ENCODE measurements at places on chromosomes 4 and X.

- no peak for DNase-seq
Observed at GRCh38 chrX:30589146-30589888, 11.8 kb upstream of the TASL start.

DNA sequence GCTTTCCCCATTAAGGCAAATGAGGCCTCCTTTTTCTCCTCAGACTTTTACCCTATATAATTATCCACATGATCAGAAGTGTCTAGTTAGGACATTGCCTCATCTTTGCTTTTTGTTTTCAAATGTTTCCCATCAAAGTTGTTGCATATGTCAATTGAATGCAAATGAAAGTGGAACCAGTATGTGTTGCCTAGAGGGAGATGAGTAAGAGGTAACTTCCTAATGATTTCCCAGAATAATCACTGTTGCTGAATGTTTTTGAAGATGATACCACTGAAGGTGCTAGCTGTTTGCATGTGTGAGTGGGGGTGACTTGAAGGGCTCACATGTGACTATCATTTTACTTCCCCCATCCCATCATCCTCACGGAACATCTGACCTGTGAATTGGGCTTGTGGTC lies 33.9 kb downstream of the PAK3 start:
- DNase-seq, result no peak

DNA sequence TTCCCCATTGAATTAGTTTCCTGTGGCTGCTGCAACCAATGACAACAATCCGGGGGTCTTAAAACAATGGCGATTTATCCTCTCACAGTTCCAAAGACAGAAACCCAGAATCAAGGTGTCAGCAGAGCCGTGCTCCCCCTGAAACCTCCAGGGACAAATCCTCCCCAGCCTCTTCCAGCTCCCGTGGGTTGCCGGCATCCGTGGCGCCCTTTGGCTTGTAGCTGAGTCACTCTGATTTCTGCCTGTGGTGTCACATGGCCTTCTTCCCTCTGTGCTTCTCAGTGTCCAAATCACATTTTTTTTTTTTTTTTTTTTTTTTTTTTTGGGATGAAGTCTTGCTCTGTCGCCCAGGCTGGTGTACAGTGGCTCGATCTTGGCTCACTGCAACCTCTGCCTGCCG lies 64.5 kb upstream of the STX18 start:
- DNase-seq, result no peak

DNA sequence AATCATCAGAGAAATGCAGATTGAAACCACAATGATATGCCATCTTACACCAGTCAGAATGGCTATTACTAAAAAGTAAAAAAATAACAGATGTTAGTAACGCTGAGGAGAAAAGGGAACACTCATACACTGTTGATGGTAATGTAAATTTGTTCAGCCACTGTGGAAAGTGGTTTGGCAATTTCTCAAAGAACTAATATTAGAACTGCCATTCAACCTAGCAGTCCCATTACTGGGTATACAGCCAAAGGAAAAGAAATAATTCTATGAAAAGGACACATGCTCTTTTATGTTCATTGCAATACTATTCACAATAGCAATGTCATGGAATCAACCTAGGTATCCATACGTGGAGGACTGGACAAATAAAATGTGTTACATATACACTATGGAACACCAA lies 566.3 kb downstream of the STPG2 start:
- DNase-seq, result no peak

DNA sequence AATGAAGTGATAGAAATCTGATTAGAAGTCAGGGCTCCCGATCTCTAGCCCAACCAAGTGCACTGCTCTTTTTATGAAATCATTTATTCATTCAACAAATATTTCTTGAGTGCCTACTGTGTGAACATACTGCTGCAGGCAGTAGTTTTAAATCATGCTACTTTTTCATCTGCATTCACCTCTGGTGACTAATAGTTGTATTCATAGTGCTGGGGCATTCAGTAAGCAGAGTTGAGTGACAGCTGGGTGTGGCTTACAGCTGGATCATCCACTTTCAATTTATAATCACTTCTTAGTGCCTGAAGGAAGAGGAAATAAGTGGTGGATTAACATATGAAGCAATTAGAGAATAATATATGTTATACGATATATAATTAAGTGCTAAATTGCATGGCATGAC lies 94.1 kb upstream of the HPRT1 start:
- no peak for DNase-seq

GRCh38 chr4:183347146-183347545 lies 24.9 kb upstream of the CLDN24 start:
- DNase-seq, result no peak

GRCh38 chrX:26019386-26019785 lies 118.8 kb upstream of the MAGEB18 start:
- no peak for DNase-seq

DNA sequence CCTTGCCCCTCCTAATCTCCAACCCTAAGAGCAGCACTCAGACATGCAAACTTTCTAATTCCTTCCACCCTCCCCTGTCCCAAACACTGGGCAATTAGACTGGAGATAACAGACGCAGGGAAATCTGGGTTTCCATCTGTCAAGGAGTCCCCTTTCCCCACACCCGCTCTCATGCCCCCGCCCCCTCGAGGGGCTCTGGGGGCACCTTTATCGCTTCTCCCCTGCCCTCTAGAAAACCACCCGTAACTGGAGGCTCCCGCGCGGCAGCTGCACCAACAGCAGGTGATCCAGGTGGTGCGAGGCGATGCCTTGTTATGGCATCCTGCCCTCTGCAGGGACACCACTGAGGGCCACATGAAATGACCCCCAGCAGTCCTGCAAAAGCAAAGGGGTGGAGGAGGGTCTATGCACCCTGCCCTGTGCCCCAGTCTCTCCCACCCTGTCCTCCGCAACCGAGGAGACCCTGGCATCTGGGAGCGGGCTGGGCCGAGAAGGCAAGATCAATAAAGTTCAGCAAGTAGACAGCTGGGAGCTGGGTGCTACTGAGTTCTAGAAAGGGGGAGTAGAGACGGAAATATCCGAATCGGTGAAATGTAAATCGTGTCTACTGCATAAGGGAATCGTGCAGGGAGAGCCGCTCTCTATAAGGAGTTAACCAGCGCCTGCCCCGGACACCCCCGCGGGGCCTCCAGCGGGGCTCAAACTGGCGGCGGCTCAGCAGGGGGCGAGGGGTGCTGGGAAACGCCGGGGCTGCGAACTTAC lies 1.6 kb downstream of the KCTD8 start:
- peak; percentile 25 for DNase-seq

DNA sequence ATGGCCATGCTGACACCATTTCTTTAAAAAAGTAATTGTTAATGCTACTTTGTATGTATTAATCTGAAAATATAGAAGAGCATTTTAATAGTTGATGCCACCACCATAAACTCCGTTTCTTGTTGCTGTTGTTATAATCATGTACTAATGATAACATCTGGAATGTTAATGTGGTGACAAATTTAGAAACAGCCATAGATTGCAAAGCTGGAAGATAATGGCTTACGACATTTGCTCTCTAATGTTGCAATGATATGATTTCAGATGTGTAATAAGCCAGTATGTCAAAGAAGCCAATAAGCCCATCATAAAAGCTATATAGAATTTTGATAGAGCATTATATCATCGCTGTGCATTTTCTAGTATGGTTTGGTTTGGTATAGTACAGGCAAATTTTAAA lies 579.4 kb upstream of the ZFP42 start:
- DNase-seq, result no peak

DNA sequence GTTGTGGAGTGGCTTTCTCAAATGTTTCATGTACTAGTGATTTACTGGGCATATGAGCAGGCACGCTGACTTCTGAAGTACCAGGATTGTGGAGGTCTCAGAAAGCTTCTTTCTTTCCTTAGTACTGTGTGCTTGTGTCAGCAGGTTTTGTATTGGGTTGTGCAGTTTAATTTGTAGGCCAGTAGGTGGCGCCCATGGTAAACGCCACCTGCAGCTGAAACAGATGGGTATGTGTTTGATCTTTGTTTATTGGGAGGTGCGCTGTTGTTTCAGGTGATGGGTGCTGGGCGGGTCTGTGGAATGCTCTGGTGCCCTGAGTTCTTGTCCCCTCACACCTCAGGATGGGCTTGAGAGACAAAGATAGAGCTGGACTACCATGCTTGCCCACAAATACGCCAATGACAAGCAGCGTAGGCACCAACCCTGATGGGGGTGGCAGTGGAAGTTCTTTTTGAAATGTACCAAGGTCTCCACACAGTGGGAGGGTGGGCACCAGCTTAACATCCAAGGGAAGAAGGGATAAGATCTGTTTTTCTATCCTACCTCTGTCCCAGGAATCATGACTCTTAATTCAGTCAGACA lies 141.5 kb downstream of the RPS6KA6 start:
- DNase-seq, result peak; percentile 24

GRCh38 chr4:36255577-36255976 lies 11.3 kb upstream of the ARAP2 start:
- DNase-seq, result peak; percentile 34

- no peak for DNase-seq
Observed at GRCh38 chr4:101217353-101218031, 129.8 kb downstream of the PPP3CA start.

GRCh38 chrX:97860226-97860625 lies 976.5 kb downstream of the RPA4 start:
- DNase-seq, result no peak

DNA sequence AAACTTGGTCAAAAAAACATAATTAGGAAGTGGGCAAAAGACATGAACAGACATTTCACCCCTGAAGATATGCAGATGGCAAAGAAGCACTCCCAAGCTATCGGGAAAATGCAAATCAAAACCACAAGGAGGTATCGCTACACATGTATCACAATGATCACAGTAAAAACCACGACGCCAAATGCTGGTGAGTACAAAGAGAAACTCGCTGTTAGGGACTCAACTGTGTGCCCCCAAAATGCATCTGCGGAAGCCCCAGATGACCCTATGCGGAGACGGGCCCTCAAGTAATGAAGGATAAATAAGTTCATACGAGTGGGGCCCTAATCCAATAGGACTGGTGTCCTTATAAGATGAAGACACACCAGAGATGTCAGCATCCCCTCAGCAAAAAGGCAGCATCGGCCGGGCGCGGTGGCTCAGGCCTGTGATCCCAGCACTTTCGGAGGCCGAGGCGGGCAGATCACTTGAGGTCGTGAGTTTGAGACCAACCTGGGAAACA lies 10.2 kb downstream of the GAK start:
- no peak for DNase-seq

- DNase-seq, result no peak
Observed at GRCh38 chrX:73913580-73913979, 350.6 kb downstream of the CHIC1 start.

GRCh38 chrX:149010853-149011224 lies 494.3 kb downstream of the IDS start:
- DNase-seq, result no peak

- DNase-seq, result no peak
Observed at GRCh38 chr4:122305853-122306252, 73.0 kb upstream of the ADAD1 start.

- no peak for DNase-seq
Observed at GRCh38 chr4:173415885-173416653, 17.2 kb upstream of the SCRG1 start.

- no peak for DNase-seq
Observed at GRCh38 chr4:89617317-89617716, 219.6 kb downstream of the SNCA start.

- no peak for DNase-seq
Observed at GRCh38 chr4:12679217-12679616, 804.9 kb downstream of the RAB28 start.

DNA sequence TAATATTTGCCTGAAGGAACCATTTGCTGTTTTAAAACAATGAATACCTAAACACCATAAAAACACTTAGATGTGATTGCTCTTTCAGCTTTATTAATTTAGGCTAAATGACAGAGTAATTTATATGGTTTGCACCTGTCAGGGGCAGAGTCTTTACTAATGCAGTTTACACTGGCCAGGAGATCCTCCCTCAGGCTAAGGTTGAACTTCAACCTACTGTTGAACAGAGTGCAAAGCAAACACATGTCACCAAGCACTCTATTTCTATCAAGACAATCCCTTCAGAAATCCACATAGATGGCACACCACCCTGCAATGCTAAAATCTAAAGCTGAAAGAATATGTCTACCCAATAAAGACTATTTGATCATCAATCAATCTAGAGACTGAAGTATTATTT lies 147.3 kb downstream of the KLHL13 start:
- DNase-seq, result no peak

DNA sequence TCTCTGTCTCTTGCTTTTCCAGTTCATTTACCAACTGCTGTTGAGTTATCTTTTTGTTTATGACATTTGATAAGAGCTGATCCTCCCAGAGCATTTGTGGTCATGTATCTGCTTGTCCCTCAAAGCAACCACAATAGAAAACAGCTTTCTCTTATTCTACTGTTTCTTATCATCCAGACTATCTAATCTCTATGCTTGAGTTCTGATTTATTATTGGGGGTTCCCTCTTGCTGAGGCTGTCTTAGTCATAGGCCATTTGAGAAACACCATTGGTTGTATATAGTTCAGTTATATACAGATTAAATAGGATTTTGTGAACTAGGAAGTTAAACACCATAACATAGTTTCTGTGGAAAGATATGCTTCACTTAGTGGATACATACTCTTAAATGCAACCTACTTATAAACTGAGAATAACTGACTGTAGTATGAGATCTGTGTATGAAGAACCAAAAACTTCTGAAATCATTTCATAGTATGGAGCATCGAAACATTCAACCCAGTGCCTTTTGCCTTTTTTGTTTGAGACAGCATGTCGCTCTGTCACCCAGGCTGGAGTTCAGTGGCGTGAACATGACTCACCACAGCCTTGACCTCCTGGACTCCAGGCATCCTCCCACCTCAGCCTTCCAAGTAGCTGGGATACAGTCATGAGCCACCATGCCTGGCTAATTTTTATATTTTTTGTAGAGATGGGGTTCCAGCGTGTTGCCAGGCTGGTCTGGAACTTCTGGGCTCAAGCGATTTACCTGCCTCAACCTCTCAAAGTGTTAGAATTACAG lies 75.8 kb downstream of the STIM2 start:
- no peak for DNase-seq

GRCh38 chr4:4430492-4431195 lies 43.7 kb downstream of the NSG1 start:
- peak; percentile 64 for DNase-seq

- DNase-seq, result peak; percentile 53
Observed at GRCh38 chrX:71111141-71111843, at the start of gene IL2RG. Gene IL2RG (minus strand): TSS chrX:71111577. CDS start chrX:71111539, 38 bp downstream.

GRCh38 chr4:103757631-103758030 lies 37.8 kb upstream of the TACR3 start:
- no peak for DNase-seq

GRCh38 chr4:3452376-3452775 lies 10.6 kb downstream of the HGFAC start:
- no peak for DNase-seq

DNA sequence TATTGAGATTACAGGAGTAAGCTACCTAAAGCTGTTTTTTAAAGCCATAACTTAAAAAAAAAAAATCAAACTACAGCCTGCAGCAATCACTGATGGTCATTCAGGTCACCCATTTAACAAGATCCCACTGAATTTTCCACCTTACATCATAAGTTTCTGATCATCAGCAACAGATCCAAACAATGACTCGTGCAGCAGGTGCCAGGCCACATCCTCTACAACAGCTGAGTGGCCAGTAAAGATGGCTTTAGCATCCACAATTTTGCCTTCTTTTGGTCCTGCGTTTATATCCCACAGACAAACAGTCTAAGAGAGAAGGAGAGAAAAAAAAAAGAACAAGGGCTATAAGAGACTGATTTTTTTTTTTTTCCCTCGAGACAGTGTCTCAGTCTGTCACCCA lies 16.6 kb downstream of the RBBP7 start:
- DNase-seq, result no peak

All from activated naive CD8-positive, alpha-beta T cell treated with anti-CD3 and anti-CD28 coated beads, Interleukin-2, amount 10 ng/mL, durations not matched to agents 7 days and 5 days (primary cell).